ENCODE measurements at places on chromosomes 6 and 20.
A peak's percentile ranks its signal among the peaks of the same experiment; 100 is the strongest.

DNA sequence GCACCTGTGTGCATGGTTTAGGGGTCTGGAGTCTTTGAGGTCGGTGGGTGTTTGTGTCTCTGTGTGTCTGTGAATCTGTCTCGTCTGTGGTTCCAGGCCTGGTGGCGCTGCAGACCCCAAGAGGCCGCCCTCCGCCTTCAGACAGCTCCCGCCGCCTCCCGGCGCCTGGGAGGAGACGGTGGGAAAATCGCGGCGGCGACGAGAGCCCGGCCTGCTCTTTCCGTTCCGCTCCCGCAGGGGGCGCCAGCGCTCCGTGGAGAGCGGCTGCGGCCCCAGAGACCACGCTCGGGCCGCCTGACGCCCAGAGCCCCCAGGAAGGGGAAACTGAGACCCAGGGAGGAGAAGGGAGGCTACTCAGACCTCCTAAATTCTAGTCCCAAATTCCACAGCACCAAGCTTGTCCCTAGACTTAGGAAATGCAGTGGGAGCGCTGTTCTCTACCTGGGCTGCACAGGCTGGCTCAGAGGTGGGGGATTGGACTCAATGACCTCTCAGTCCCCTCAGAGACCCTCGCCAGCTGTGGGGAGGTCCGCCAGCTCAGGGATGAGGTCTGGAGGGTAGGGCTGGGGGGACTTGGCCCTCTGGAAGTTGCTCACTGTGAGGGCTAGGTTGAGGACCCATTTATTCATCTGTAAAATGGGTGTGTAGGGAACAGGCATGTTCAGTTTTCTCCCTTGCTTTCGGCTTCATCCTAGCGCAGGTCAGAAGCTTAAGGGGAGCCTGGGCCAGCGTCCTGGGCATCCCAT, 36.9 kb upstream of the BLCAP start:
- peak; percentile 18 for DNase-seq

DNA sequence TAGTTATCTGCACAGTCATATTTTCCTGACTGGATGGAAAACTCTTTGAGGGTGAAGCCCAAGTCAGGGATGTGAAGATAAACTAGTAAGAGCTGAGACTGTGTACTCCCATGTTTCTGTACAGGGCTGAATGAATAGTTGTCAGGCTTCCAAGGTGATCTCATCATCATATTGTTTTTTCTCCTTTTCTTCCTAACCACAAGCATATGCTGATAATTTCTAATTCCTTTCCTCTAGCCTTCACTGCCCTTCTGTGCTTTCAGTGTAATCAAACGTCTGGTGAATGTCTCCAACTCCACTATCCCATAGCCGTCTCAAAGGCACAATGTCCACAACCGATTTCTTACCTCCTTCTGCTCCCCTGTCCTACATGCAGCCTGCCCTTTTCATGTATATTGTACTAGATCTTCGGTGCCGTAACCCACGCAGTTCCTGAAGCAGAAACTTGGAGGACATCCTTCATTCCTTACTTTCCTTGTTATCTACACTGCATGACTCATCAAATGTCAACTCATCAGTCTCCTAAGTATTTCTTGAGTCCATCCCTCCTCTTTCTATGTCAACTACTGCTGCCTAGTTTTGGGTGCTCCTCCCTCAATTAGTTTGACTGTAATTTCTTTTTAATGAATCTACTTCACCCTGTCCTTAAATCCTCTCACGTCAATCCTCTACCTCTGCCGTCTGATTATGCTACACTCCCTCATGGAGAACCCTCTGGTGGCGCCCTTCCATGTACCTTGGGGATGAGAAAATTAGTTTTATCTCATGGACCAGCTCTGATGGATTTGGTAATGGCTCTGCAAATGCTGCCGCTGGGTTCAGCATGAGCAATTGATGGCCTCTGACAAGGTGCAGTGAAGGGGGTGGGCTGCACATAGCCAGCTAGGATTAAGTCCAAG, 21.9 kb downstream of the NCOA7 start:
- peak; percentile 98 for DNase-seq

GRCh38 chr20:20095114-20095872, 43.0 kb downstream of the CFAP61 start:
- DNase-seq = no peak

GRCh38 chr6:43496370-43497128, 13.6 kb downstream of the LRRC73 start:
- peak; percentile 43 for DNase-seq
